ENCODE measurements at places on chromosomes 2 and 18. TPM values are rescaled to one million over a fixed set of nuclear protein-coding genes. Genes with fewer than 3 reads are reported as not detected.

GRCh38 chr2:9897331-9897737 is 54.1 kb downstream of the TAF1B start:
- DNase-seq: no peak

DNA sequence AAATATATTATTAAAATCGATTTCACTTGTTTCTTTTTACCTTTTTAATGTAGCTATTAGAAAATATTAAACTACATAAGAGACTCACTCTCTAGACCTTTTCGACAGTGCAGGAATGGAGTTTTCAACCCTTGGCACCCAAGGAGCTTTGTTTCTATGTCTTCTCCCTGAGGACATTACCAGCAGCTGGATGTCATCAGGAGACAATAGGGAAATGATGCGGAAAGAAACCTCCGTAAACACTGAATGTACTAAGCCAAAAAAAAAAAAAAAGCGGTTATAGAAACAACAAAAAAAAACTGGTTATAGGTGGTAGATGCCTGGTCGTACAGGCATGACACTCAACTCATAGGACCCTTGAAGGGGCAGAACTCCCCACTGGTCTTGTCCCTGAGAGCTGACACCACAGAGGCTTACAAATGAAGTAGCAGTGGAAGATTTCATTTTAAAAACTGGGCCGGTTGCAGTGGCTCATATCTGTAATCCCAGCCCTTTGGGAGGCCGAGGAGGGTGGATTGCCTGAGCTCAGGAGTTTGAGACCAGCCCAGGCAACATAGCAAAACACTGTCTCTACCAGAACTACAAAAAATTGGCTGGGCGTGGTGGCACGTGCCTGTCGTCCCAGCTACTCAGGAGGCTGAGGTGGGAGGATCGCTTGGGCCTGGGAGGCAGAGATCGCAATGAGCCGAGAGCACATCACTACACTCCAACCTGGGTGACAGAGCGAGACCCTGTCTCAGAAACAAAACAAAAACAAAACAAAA is 23.8 kb downstream of the THAP4 start:
- no peak for DNase-seq

Gene IL1RN
- total RNA-seq: 1.2 TPM

DNA sequence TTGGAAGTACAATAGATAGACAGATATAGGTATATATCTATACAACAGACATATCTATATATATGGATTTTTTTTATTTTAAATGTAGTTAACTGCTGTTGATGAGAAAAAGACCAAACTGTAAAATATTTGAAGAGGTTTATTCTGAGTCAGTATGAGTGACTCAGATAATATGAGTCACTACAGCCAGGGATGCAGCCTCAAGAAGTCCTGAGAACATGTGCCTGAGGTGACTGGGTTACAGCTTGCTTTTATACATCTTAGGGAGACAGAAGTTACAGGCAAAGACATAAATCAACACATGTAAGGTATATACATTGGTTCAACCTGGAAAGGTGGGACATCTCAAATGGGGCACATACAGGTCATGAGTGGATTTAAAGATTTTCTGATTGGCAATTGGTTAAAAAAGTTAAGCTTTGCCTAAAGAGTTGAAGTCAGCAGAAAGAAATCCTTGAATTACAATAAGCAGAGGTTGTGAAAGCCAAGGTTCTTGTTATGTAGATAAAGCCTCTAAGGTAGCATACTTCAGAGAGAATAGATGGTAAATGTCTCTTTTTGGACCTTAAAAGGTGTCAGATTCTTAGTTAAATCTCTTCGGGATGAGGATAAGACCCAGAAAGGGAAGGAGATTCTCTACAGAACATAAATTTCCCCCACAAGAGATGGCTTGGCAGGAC is 149.9 kb downstream of the RBM43 start:
- DNase-seq: no peak

DNA sequence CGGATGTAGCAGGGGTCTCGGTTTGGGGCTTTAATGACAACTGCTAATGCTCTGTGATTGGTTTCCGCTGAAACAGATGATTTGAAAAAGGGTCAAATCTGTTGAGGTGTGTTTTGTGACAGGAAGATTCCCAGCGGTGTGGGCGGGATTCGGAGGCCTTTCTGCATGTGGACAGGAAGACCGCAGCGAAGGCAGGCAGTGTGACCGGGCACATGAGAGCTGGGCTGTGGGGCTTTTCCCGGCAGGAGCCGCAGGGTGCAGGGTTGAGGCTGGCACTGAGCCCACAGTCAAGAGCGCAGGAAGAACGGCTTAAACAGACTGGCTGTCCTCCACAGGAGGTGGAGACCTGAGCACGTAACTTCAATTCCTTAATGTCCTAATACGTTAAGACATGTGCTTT is 180.0 kb upstream of the TPO start:
- no peak for DNase-seq

GRCh38 chr18:26875040-26875654 is 9.6 kb upstream of the AQP4 start:
- DNase-seq: no peak

- no peak for DNase-seq
Measured at GRCh38 chr2:237806334-237806733, 7.8 kb downstream of the RBM44 start.

Gene PHOSPHO2
- total RNA-seq: 3.5 TPM

- no peak for DNase-seq
Measured at GRCh38 chr2:186780701-186781316, 68.2 kb downstream of the ZSWIM2 start.

DNA sequence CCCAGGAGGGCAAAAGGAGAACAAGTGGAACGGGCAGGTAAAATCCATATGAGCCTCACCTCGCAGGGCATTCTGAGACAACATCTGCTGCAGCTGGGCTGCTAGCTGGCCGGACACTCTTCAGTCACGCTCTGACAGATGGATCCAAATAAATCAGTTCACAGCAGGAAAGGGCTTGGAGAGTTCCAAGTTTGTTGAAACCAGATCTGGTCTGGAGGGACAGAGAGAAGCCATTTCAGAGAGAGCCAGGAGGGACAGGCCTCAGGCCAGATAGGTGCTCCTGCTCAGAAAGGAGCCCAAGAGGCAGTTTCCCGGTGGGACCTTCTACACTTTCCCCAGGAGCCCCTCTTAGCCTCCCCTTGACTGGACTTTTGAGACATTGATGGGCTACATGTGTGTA is 28.2 kb upstream of the TNP1 start:
- DNase-seq: no peak

DNA sequence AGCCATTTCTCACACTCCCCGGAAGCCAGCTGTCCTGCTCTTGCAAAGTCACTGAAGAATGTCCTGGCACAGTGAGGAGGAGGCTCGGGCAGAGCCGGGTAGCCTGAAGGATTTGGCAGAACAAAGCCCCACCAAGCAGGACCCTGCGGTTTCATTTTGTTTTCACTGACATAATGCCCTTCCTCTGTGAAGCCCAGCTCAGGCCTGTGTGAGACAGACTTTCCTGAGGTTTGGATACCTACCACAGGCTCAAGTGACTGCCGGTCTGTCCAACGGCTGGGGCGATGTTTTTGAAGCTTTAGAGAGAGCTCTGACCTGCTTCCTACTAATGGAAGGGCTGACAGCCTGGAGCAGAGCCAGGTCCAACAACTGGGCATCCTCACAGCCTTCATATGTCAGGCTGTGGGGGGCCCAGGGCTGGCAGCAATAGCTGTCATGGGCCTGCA is 99.8 kb upstream of the FZD7 start:
- no peak for DNase-seq

Gene SLC16A14
- 0.43 TPM for total RNA-seq

GRCh38 chr2:161371869-161372268 is 44.2 kb upstream of the TBR1 start:
- DNase-seq: no peak

Gene COL4A4
- not detected for total RNA-seq

Gene SERPINB5
- not detected for total RNA-seq

Gene SP5
- total RNA-seq: not detected

DNA sequence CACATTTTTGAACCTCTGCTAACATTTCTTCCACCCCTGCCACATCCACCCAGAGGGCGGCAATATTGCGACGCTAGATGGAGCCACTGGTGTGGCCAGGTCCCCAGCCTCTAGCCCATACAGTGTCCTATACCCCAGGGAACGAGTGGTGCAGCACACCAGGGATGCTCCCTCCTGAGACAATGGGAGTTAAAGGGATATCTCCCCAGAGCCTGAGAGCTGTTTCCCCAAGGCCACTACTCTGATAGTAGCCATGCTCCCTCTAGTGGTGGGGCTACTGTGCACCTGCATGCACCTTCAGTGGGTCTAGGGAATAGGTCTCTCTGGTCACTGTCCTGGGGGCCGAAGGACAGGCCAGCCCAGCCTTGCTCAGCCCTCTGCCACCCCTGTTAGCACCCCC is 336.4 kb upstream of the FSHR start:
- no peak for DNase-seq

DNA sequence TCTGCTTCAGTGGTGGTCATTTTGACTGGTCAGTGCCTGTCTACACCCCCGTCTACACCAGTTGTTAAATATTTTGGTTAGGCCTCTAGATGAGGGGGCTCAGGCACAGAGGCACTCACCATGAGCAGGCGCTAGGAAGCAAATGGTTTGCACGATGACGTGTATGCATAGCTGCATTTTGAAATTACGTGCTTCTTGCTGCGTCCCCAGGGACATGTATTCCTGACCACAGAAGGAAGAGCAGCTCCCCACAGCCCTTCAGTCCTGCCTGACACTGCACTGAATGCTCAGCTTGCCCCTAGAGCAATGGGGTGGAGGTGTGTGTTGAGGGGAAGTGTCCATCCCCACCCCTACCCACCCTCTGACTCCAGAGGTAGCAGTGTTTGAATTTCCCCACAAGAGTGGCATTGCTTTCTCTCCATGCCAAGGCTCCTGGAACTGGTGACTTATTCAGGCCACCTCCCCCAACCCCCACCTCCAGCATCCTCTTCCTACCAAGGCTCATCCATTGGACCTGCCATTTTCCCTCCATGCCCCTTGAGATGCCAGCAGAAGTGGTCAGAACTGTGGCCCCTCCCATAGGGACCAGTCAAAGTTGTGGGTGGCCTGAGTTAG is 11.4 kb upstream of the ZAP70 start:
- no peak for DNase-seq

Gene CENPA
- 0.82 TPM for total RNA-seq

Gene LYPD6B
- not detected for total RNA-seq

Gene WDFY1
- total RNA-seq: 23.2 TPM

Gene MOCOS
- 0.03 TPM for total RNA-seq

DNA sequence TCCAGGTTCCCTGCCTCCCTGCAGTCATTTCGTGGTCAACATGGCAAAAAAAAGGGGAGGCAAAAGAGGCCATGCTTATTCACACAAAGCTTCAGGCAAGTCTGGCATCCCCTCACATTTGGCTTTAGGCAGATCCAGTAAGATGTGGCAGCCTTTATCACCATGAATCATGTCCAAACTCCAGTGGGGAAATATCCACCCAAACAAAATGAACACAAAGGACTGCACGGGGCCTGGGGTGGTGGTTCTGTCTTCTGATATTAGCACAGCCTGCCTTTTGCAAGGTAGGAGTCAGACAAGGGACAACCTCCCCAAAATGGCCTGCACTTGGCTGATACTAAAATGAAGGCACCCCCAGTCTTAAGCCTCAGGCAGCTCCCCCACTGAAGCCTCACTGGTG is 129.9 kb downstream of the ZBTB7C start:
- no peak for DNase-seq

GRCh38 chr2:84846741-84847142 is 34.1 kb downstream of the TRABD2A start:
- no peak for DNase-seq

Gene GNLY
- 4.3 TPM for total RNA-seq

DNA sequence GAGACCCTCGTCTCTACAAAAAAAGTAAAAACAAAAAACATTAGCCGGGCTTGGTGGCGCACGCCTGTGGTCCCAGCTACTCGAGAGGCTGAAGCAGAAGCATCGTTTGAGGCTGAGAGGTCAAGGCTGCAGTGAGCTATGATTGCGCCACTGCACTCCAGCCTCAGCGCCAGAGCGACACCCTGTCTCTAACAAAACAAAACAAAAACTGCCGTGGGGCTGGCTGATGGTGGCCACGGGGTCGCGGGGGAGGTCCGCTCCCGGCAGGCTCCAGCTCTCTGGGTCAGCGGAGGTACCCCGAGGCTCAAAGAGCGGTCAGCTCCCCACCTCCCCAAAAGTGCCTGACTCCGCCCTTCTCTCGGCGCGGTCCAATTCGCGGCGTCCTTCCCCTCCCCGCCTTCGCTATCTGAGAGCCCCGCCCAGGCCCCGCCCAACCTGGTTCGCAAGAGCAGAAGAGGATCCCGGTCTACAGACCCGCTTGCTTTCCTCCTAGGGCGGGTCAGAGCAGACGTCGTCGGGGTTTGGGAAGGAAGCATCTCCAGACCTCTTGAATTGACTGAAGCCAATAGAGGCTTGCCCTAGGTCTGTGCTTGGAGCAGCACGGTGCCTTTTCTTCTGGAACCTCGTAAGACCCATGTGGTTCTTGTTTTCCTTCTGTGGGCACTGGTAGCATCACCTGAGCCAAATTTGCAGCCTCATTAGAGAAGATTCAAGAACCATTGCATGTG is 7.8 kb downstream of the RAX start:
- DNase-seq: no peak

GRCh38 chr2:175737722-175738361 is 264.2 kb downstream of the LNPK start:
- DNase-seq: no peak

DNA sequence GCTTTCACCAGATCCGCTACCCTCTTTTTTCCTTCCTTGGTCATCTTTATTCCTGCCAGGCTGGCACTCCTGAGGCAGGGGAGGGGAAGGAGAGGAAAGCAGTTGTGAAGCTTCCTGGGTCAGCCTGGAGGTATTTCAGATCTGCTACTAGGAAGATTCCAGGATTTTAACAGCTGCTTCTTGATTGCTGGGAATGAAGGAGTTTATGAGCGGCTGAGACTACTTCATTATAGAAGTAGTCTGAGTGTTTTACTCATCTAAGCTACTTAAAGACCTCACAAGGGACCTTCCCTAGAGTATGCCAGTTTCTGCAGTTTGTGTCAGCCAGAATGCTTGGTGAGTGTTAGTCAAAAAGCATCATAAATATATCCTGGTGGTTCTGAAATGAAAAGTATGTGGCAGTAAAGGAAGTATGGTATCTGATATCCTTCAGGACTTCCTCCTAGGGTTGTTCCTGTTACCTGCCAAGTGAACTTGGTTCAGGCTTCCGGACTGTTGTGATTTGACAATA is 1.9 kb downstream of the TANC1 start:
- DNase-seq: no peak

Gene DTNB
- total RNA-seq: 9.1 TPM

- no peak for DNase-seq
Measured at GRCh38 chr2:229050133-229050532, 221.0 kb downstream of the PID1 start.

DNA sequence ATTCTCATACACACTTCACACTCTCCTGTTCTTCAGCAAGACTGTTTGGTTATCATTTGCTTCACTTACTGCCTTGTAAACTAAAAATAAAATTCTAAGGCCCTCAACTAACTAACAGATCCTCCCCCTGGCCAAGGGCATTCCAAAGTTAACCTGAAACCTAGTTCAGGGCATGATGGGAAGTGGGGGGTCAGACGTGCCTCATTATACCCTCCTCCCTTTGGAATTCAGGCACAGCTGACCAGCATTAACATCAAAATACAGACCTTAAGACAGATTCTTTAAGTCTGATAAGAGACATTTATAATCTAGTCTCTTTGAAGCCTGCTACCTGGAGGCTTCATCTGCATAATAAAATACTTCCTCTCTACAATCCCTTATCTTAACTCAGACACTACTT is 221.0 kb downstream of the NOL4 start:
- DNase-seq: no peak

Gene GNAL
- total RNA-seq: 0.13 TPM

Gene TMEM163
- 0.13 TPM for total RNA-seq

All from activated T-cell treated with anti-CD3 and anti-CD28 coated beads, Interleukin-2, amount 50 U/mL, for 4 hours (primary cell).